ENCODE measurements at places on chromosomes 2 and 18.
A peak's percentile ranks its signal among the peaks of the same experiment; 100 is the strongest.

DNA sequence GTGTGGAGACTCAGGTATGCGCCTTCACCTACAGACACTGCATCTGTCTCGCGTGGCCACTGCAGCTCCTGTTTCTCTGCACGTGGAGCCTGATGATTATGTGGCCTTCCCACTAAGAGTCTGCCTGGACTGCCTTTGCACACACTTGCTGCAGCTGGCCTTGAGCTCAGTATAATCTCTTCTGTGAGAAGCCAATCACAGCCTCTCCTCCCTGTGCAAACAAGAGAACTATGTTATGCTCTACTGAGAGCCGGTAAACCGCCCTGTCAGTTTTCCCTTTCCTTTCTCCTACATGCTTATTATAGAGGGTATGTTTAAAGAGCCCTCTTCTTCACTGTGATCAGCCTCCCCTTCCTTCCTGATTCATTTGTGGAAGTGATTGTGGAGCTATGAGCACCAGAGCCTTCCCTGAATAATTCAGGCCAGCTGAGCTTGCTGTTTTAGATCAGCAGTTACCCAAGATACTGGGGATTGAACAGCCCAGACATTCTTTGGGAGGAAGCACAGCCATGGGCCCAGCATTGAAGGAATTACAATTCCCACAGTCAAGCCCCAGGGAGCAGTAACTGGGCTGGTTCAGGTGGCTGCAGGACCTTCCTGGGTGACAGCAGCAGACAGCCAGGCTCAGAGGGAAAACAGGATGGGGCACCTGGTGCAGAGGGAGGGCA, 3.7 kb upstream of the TGFA start:
- no peak for DNase-seq

DNA sequence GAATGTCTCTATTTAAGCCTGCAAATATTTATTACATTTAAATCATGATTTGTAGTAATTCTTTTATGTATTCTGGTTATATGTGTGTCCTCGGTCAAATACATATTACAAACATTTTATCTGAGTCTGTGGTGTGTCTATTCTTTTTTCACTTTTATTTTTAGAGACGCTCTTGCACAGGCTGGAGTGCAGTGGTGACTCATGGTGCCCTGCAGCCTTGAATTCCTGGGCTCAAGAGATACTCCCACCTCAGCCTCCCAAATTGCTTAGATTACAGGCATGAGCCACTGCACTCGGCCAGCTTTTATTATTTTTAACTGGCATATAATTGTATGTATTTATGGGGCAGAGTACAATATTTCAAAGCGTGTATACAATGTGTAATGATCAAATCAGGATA, 47.5 kb downstream of the ARID5A start:
- no peak for DNase-seq

DNA sequence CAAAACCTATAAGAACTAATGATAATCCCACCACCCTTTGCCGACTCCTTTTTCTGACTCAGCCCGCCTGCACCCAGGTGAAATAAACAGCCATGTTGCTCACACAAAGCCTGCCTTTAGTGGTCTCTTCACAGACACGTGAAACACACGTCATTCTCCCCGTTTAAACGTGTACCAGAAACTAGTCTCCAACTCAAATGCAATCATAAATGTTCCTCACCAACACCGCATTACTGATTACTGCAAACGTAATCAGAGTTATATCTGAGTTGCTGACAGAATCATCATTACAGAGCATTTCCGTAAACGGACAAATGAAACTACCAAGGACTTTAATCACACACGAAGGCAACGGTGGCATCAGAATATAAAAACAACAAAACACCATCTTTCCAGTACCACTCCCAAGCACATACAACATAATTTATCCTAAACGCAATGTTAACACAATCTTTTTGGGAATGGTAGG, 1.9 kb downstream of the CLK1 start:
- DNase-seq = peak; percentile 79

DNA sequence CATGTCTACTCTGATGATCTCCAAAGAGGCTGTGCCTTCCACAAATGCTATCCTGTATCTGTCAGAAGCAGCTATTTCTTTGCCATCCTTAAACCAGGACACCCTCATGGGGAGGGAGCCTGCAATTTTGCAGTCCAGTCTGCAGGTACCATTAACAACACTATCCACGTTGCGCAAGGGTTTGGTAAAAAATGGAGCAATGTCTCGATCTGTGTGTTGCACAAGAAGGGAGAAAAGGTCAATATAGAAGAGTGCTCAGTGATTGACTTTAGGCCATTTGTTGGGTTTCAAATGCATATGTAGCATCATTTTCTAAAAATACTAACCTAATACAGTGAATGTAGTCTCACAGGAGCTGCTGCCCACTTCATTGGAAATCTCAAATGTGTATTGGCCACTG, 74.3 kb downstream of the TTN start:
- DNase-seq = no peak

GRCh38 chr2:73004466-73004865, 67.0 kb downstream of the SFXN5 start:
- no peak for DNase-seq

DNA sequence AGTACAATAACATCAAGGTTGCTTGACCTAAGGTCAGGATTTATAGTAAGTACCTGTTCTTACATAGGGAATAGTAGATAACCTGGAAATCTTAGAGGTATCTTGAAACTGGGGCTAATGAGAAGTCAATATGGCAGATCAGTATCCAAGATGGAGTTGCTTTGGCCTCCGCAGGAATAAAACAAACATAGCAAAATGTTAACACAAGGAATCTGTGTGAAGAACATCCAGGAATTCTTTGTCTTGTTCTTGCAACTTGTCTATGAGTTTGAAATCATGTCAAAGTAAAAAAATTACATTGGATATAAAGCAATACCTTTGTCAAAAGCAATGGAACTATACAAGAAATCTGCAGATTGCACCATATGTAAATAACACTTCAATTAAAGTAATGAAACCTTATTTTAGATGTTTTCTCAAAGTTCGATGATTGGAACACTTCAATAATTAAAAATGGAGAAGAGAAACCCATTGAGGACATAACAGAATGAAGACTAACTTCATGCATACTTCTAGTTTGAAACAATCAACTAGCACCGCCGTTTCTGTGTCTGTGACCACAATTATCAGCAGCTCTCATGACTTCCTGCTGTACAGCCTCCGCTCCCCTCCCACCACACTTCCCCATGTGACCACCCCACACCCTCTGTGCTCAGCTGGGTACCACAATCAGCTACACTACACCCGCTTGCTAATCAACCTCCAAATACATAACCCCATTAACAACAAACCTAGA, 27.6 kb downstream of the C2orf76 start:
- DNase-seq = peak; percentile 57

DNA sequence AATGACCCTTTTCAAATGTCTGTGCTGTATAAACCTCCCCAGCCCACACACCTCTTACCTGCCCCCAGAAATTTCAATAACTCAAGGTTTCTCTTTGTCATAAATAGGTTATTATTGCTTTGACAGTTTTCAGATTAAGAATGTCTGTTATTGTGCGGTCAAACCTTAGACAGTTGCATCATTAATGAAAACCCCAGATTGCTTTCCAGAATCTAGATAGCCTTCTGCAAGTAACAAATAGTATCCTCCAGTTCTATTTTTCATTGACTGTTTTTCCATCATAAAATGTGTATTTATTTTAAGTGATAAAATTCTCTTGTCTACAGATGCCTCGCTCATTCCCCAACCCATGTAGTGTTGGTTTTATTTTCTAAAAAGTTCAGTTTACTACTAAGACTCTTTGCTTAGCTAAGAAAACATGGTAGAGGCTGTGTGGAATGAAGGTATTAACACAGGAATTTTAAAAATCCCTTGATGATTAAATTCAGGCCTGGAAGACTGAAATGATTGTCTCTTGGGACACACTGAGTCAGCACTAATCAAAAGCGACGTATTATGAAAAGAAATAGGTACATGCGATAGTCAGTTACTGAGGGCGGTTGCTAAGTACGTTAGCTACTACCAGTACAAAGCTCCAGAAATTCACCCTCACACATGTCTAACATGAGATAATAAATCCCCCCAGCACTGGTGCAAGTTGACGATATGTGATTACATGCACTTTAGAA, 38.4 kb upstream of the ITGAV start:
- no peak for DNase-seq

DNA sequence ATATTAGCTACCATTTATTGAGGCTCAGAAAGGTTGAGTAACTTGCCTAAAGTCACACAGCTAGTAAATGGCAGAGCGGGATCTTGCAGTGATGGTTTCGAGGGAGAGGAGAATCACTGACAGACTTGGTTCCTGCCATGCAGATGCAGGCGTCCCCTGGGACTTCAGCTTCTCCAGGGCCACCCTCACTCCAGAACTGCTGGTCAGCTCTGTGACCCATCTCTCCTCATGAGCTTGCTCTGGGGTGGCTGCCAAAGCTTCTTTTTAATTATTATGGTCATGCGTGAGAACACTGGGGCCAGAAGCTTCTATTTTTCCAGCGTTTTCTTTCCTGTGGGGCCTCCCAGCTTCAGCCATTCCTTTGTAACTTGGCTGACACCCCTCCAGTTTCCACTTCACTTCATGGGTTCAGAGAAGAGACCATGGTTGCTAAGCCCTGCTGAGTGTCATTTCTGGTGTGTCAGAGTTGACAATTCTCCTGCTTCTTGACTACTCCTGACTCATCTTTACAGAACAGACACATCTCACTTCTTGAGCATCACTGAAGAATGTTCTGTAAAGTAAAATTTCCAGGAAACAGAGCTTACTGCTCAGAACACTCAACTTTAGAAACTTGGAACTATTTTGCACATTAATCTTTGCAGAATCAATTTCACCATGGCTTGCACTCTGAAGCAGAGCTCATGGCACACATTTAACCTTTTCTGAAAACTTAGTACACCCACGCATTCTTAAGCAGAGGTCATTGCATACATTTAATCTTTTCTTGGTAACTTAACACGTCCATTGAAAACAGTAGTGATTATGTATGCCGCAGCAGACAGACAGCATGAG, 70.4 kb downstream of the IL1R2 start:
- DNase-seq = no peak

DNA sequence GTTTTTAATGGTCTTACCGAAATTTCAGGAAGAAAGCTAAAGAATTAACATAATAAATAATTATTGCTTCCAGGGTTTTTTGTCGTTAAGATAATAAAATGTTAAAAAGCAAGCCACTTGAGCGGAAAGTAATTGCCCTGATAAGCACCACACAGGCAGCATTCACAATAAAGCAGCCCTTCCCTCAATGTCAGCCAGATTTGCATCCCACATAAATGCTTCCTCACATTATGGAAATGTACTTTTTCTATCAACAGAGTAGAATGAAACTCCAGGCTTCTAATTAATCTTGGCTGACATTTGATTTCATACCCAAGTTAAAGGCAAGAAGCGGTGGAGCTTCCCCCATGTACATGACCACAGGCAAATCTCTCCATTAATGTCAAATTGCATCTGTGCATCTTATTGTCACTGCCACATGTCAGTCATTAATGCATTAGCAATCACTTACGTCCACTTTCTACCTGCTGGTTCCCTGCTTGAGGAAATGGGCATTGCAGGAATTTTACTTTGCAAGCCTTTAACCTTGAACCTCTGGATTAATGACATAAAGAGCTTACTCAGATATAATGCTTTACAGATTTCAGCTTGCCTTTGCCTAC, 26.2 kb downstream of the PTPRM start:
- DNase-seq = no peak

DNA sequence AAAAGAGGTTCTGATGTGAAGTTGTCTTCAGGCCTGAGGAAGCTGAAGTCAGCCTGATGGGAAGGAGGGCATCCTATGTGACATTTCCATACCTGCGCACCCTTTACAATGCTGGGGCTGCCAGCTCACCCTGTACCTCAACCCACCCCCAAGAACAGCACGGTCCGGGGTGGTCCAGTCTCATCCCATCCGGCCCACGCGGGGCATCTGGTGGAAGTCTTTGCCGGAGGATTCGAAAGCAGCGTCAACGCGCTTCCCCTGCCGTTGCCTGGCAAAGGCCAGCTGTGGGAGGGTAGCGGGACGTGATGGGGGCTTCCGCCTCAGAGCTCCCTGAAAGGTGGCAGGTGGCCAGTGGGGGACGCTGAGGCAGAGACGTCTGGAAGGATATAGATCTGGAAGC, 113.6 kb upstream of the ANKRD30BL start:
- DNase-seq = no peak

DNA sequence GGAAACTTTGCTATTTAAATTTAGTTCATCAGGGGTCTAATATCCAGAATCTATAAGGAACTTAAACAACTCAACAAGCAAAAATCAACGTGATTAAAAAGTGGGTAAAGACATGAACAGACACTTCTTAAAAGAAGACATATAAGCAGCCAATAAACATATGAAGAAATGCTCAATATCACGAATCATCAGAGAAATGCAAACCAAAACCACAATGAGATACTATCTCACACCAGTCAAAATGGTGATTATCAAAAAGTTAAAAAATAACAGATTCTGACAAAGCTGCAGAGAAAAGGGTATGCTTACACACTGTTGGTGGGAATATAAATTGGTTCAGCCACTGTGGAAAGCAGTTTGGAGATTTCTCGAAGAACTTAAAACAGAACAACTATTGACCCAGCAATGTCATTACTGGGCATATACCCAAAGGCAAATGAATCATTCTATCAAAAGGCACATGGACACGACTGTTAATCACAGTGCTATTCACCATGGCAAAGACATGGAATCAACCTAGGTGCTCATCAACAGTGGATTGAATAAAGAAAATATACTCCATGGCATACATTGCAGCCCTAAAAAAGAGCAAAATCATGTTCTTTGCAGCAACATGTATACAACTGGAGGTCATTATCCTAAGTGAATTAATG, 189.9 kb downstream of the SLC4A10 start:
- DNase-seq = no peak

- DNase-seq = no peak
Measured at GRCh38 chr2:85712336-85712735, 18.2 kb downstream of the GNLY start.

GRCh38 chr2:212154477-212154878, 384.1 kb downstream of the ERBB4 start:
- DNase-seq = no peak

DNA sequence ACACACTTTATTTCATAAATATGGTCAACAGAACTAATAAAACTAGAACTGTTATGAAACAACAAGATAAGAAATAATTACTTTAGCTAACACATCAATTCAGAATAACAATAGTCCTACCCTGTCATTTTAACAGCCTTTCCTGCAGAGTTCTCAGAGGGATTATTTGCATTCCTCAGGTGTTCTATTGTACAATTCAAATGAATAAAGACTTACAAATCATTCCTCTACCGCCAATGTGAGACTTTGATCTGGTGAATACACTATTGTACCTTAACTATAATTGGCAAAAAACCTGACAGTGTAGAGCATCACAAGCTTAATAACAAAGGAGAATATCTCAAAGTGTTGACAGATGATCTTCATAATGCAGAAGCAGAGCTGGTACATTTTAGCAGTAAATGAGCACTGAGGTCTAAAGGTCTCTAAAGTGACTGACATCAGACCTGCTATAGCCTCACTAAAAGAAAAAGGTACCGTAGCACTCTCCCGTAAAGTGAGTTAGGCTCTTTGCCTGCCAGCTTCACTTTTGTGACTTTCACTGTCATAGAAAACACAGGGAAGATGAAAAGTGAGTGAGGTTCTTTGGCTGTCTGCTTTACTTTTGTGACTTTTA, 118.8 kb upstream of the SP3 start:
- DNase-seq = no peak

- DNase-seq = no peak
Measured at GRCh38 chr2:60068755-60069154, 484.7 kb downstream of the BCL11A start.
